ENCODE measurements at places on chromosomes 3 and 15.

GRCh38 chr3:144079634-144080033 lies 108.0 kb downstream of the DIPK2A start:
- no peak for DNase-seq

DNA sequence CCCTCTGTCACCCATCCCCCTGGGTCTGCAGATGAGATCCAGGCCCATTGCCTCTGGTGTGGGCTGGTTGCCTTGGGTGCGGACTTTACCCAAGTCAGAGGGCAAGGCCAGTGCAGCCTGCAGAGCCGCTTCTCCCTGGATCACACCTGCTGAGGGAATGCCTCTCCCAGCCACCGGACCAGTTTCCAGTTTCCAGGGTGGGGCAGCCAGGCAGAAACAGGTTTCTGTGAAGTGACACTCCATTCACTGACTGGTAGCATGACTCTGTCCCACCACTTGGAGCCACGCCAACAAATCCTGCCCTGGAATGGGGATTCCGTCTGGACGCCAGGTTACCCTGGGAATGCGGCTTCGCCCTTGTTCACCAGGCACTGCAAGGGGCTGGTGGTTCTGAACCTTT lies 30.0 kb downstream of the PAQR5 start:
- DNase-seq, result no peak

GRCh38 chr3:132641837-132642538 lies 17.6 kb downstream of the ACAD11 start:
- DNase-seq, result no peak

DNA sequence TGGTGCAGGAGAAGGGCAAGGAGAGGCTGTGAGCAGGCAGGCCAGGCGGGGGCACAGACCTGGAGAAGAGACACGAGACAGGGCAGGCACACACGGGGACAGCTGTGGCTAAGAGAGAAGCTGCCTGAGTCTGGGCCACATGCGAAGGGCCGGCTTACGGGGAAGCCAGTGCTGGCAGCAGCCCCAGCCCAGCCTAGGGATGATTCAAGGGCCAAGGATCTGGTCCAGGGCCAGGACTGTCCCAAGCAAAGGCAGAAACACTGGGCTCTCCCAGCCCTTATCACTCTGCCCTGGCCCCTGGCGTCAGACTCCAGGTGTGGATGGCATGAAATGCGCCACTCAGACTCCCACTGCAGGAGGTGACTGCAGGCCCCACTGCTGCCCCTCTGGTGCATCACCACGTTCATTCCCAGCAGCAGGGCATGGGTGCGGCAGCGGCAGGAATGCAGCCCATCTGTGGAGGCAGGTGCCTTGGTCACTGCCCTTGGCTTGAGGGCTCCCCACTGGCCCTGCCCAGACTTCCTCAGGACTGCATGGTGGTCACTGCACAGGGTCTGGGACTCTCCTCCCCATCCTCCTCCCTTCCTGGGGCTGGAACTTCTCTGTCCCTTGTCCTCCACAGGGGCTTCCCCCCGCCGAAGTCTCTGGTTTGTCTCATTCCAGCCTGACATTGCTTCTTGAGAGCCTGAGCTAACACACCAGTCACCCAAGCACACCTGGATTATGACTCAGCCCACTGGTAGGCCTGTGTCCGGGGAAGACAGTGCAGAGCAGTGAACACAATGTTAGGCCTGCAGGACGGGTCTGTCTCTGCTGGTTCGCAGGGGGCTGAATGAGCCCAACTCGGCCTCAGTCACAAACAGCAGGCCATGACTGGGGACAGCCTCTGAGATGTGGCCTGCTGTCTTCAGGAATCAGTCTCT lies 69.3 kb downstream of the TBC1D2B start:
- DNase-seq, result no peak

DNA sequence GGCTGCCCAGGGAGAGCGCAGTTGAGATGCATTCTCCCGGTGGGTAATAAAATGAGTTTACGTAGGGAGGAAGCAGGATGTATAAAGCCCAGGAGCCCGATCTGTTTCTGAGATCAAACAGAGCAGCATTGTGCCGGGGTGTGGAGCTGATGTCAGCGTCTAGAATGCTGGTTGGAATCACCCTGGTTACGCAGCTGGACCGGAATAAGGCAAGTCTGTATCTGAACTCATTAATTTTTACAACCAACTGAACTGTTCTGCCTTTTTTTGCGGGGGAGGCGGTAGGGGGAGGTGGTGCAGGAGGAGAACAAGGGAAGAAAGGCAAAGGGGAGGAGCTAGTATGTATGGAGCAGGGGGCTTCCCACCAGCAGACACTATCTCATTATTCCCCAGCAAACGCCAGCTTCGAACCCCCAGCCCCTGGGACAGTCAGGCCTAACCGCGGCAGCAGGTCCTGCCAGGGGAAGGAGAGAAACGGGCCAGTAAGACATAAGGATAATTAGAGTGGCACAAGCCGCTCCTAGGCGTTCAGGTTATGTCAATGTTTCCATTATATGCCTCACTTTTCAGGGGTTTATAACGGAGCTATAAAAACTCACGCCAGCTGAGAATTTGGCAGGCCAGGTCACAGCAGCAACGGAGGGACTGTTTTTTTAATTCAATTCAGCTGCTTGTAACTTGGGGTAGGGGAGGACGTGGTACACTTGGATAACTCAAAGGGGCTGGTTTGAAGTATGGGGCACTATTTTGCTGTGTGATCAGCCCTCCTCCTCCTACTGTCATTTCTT lies 175.3 kb upstream of the HES1 start:
- DNase-seq, result no peak

GRCh38 chr3:183635107-183635430 lies 354 bp upstream of the KLHL24 start:
- DNase-seq, result no peak

DNA sequence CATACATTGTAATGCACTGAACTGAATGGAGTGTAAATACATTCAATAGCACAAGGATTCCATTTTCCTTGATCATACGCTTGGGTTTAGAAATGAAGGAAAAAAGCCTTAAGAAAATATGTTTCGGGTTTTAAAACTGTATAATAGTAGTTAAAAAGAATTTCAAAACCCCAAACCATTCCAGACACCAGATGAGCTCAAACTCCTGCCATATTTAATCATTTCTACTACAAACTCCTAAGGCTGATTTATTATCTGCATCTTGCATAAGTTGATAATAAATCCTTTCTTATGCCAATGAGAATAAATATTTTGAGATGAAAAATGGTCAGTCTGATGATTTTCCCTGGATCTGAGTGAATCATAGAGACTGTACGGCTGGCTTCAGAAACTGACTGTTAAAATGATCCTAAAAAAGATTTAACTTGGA lies 51.0 kb downstream of the NR1D2 start:
- no peak for DNase-seq

- no peak for DNase-seq
Observed at GRCh38 chr3:177981576-177981975, 554.7 kb upstream of the KCNMB2 start.

GRCh38 chr15:40045572-40046217 lies 6.7 kb upstream of the SRP14 start:
- no peak for DNase-seq

- no peak for DNase-seq
Observed at GRCh38 chr3:127787571-127788365, 34.5 kb downstream of the MGLL start.

DNA sequence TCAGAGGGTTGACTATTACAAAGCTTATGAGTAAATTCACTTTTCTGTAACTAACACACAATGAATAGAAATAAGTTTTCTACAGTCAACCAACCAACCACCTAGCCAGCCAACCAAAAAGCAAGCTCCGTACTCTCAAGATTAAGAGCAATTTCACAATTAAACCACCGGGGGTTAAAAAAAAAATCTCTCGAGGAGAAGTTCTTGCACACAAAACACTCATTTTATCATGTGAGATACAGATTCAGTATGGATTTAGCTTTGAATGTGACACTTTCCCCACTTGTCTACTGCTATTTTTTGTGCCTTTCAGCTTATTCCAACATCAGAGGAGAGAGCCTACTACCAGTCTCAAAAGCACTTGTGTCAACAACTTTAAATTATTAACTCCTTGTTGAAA lies 135.3 kb downstream of the SV2B start:
- DNase-seq, result no peak

- DNase-seq, result no peak
Observed at GRCh38 chr3:186094696-186095425, 14.0 kb downstream of the ETV5 start.

All from stimulated activated CD4-positive, alpha-beta T cell treated with anti-CD3 and anti-CD28 coated beads, Interleukin-2, amount 100 ng/mL, for 4 hours (primary cell).